ENCODE measurements at places on chromosomes 16 and 17. TPM values are rescaled to one million over a fixed set of nuclear protein-coding genes. Genes with fewer than 3 reads are reported as not detected.
A peak's percentile ranks its signal among the peaks of the same experiment; 100 is the strongest.

- no peak for DNase-seq
Measured at GRCh38 chr17:55521186-55521585, 9.9 kb upstream of the SMIM36 start.

DNA sequence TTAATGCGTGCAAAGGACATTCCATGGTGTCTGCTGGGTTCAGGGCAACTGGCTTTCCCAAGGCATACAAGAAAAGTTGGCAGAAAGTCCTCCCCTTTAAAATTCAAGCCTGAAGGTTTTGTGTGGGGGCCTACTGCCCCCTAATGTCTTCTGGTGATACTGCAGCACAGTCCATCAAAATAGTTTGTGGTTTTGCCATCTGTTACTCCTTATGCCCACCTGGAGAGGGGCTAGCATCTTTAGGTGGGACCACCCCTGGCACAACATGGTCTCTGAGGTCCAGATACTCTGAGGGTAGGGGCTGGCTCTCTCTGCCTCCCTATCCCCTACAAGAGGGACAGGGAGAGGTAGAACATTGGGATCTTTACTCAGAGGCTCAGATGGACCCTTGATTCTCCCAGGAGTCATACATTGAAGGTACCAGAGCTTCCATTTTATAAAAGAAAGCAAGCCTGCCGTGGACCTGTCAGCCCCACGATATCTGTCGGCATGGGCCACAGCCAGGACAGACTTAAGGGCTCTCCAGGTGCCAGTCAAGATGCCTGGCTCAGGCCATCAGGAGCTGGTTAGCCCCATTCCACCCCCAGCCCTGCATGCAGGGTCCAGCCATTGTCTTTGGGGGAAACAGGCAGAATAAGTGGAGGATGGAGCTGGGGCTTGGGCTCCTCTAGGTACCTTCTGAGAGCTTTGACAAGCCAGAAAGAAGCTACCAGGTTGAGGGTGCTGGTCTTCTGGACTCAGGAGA is 6.3 kb downstream of the ESRP2 start:
- no peak for DNase-seq

DNA sequence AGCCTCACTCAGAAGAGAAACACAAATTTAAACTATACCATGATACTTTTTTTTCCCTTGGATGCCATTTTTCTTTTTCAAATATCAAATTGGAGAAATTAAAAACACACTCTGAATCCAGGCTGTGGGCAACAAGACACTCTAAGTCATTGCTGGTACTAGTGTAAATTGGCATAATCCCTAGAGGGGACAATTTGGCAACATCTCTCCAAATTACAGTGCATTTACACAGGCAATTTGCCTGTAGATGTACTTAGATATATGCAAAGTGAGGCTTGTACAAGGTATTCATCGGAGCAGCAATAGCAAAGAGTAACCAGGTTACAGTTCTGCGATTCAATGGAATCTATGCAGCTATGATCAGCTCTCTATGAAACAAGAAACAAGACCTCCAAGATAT is 6.7 kb upstream of the GUCY2D start:
- DNase-seq: no peak

- DNase-seq: no peak
Measured at GRCh38 chr17:56540836-56541235, 52.7 kb upstream of the NOG start.

- DNase-seq: no peak
Measured at GRCh38 chr16:12530302-12530701, 273.4 kb downstream of the CPPED1 start.

DNA sequence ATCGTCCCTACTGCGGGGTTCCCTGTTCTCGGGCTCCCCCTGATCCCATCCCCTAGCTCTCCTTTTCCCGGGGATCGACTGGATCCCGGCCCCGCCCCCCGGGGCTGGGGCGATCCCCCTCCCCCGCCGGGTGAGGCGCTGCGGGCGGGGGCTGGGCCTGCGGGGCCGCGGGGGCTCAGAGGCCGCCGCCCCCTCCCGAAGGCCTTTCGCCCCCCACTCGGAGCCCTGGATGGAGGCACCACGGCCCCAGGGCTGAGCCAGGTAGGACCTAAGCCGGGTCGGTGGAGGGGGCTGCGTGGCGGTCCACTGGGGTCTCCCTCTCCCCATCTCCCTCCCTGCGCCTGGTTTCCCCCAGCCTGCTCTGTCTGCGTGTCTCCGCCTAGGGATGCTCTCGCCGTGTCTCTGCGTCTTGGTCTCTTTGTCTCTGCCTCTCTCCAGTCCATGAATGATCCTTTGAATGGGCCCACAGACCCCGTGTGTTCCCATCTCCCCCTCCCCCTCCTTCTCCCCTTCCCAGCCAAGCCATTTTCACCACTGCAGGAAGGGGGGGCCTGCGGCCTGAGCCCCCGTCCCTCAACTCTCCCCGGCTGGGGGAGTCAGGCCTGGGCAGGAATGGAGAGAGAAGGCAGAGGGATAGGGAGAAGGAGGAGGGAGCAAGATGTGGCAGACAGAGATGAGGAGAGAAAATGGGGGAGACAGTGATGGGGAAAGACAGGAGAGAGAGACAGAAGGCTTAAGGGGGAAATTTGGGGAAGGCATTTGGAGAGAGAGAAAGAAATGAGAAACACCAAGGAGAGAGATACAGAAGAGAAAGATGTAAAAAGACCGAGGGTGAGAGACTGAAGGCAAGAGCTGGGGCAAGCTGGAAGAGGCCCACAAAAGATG is 1.7 kb upstream of the TMEM256 start:
- DNase-seq: no peak

DNA sequence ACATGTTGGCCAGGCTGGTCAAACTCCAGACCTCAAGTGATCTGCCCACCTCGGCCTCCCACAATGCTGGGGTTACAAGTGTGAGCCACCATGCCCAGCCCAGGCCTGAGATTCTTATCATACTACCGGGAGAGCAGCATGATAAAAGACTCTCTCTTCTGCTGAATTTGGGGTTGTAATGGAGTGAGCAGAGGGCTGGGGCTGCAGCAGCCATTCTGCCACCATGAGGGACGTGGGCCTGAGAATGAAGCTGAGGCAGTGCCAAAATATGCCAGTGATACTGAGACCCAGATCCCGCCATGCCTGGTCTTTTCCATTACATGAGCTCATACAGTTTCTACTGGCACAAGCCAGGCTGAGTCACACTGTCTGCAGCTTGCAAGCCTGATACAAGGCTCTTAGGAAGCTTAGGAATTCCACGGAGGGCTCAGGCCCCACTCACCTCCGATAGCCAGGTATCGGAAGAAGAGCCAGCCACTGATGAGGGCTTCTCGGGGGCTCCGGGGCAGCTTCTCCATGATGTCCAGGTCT is 19.6 kb upstream of the P2RX1 start:
- no peak for DNase-seq

GRCh38 chr16:87229230-87230188 is 87.7 kb downstream of the C16orf95 start:
- DNase-seq: no peak

DNA sequence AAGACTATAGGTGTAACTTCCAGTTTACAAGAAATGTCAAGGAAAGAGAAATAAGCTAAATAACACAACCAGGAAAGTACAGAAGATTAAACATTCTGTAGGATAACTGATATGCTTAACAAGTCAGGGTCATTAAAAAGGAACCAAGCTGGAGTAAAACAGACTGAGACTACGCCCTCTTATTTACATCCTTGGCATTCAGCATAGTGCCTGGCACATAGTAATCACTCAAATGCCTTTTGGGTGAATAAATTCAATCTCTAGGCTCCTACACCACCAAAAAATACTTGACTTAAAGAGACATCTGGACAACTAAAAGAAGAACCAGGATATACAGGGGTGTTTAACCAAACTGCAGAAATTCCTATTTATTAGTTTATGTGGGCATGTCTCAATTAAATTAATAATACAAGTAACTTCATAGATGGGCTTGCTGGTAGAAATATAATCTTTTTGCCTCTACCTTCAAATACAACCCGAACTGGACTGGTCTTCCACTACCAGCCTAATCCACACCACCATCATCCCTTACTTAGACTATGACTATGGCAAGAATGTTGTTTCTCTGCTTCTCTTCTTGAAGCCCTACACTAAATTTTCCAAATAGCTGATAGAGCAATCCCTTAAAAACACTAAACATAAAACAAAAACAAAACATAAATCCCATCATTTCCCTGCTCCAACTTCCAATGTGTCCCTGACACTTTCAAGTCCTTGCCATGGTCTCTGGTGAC is 47.7 kb upstream of the ULK2 start:
- DNase-seq: no peak

Gene QRICH2
- total RNA-seq: 1.1 TPM

- DNase-seq: no peak
Measured at GRCh38 chr17:66753126-66753920, 81.6 kb upstream of the CACNG5 start.

Gene C16orf96
- total RNA-seq: not detected

- no peak for DNase-seq
Measured at GRCh38 chr17:49055181-49055927, 58.2 kb downstream of the IGF2BP1 start.

GRCh38 chr17:16511593-16511992 is 19.6 kb upstream of the LRRC75A start:
- no peak for DNase-seq

GRCh38 chr16:67027046-67027445 is 1.9 kb upstream of the CBFB start:
- DNase-seq: peak; percentile 32

DNA sequence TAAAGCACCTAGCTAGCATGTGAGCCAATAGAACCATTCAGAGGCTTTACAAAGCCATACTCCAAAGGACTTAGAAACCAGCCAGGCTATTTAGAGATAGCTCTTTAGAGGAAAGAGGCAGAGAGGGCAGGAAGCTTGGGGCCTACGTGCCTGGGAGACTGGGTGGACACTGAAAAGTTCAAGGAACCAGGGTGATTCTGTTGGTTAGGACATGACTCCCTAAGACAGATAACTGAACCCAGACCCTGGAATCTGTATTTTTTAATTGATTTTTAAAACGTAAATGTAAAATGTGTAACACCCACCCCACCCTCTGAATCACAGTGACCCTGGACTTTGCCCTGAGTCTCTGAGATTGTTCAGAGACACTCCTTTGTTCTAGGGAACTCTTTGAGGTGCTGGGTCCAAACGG is 16.1 kb upstream of the GNA13 start:
- DNase-seq: no peak

Gene FNDC8
- total RNA-seq: not detected

GRCh38 chr16:27980919-27981700 is 82.4 kb downstream of the GSG1L start:
- no peak for DNase-seq

All from right atrium auricular region (tissue), 2 donors.